ENCODE measurements at places on chromosomes 6 and 20.
A peak's percentile ranks its signal among the peaks of the same experiment; 100 is the strongest.

DNA sequence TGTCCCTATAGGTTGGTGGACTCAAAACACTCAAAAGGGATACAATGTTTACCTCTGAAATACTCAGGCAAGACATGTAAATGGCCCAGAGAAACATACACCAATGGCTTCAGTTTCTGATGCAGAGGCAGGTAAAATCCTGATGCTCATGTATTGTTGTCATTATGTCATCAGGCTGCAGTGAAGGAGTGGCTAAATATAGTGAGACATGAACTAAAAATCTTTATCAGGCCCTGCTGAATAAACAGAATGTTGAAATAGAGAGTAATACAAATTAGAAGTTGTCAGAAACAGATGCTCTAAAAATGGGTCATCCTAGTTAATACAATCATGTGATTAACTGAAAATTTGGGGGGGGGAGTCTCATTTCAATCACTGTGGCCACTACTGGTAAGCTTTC is 20.4 kb downstream of the PTPRK start:
- DNase-seq = no peak

- no peak for DNase-seq
Observed at GRCh38 chr20:62856931-62857619, 4.5 kb downstream of the TCFL5 start.

- no peak for DNase-seq
Observed at GRCh38 chr6:158647501-158647900, 2.4 kb upstream of the SYTL3 start.

DNA sequence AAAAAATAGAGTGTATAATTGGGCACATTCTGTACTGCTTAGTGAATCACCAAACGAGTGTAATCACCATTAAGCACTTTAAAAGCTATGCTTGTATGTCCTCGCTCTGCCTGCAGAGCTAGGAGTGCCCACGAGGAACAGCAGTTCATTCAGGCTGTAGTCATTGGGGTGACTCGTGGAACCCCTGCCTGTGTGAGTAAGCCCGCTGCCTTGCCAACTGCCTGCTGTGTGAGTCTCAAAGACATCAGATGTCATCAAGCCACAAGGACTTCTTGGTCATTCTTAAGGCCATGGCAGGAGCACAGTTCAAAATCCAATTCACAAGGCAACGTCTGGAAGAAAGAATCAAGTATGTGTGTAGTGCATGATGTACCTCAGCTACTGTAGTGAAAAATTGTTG is 60.4 kb downstream of the FOXO3 start:
- DNase-seq = no peak

- DNase-seq = no peak
Observed at GRCh38 chr6:155103816-155104366, 108.8 kb downstream of the TIAM2 start.

DNA sequence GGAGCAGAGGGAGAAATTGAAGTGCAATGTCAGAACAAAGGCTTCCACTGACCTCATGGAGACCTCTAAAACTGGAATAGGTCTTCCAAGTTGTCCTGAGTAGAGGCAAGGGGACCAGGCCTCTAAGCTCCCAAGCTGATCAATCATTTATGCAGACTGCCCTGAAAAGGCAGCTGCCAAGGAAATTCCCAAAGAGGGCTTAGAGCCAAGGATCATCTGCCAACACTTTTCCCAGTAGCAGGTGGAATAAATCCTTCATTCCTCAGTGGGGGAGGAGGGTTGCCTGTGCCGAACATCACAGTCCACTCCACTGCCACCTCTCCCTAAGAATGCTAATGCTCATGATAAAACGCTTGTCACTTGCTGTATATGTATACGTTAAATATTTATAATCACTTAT is 29.3 kb upstream of the RALY start:
- DNase-seq = no peak

- no peak for DNase-seq
Observed at GRCh38 chr6:132007474-132008190, 56.5 kb upstream of the CCN2 start.

DNA sequence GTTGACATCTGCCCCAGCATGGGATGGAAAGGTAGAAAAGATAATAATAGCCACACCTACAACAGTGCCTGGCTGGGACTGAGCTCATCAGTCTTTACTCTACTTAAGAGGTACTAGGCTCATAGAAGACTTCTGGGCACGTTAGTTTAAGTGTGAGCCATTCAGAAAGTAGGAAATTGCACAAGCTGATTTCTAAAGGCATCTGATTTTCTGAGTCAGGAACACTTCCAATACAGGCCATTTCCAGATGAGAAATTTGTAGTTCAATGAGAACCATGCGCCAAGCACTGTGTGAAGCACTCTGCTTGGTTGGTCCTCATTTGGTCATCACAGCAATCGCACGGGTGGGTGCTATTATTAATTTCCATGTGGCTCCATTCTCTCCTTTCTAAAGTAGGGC is 42.3 kb downstream of the MOCS1 start:
- DNase-seq = no peak

DNA sequence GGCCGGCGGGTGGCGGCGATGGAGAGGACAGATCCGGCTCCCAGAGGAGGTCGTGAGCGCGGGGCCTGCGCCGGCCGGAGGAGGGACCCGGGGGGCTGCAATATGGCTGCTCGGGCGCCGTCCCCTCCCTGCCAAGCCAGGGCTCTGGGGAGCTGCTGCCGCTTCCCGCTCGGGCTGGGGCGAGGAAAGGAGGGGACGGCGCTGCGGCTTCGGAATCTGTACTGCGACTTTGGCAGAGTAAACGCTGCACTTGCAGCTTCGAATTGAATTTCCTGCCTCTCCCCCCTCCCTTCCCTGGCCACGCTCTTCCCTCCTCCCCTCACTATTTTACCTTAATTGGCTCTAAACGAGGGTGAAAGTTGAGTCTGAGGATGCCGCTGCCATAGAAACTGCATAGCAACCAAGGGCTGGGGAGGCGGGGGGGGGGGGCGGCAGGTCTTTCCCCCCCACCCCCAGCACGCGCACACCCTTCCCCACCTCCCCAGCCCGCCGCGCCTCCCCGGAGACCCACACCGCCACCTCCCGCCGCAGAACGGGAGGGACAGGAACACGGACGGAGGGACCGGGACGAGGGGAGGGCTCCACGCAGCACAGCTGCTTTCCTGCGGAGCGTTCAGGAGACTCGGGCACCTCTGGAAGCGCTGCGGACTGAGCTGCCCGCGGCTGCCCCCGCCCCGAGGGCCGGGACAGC is 93.9 kb downstream of the RNASET2 start:
- peak; percentile 14 for DNase-seq

GRCh38 chr6:28188111-28188979 is 36.7 kb upstream of the ZSCAN9 start:
- DNase-seq = no peak

- peak; percentile 5 for DNase-seq
Observed at GRCh38 chr6:52635049-52635577, 35.8 kb upstream of the TMEM14A start.

DNA sequence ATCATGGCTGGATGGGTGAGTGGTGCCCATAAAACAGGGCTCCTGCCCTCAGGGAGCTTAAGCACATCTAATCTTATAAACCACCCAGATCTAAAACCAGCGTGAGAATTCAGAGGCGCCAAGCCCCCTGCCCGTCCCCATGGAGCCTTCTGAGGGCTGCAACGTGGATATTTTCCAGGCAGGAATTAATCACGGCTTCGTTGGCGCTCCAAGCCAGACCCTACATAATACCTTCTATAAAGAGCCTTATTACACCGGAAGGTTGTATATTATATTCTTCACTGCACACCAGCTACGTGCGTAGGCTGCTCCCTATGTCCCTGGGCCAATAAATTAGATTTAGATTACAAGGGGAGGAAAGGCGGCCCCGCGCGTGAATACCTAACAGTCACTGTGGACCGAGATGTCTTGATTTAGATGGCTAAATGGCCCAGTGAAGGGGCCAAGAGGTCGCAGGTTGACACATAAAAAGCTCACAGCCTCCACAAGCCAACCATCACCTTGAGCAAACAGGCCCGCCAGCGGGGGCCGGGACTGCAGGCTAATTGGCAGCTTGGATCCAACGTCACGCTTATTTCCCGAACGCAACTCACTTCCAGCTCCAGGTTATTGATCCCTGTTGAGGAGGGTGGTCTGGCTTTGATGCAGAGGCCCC is 64.7 kb upstream of the APCDD1L start:
- DNase-seq = peak; percentile 42

DNA sequence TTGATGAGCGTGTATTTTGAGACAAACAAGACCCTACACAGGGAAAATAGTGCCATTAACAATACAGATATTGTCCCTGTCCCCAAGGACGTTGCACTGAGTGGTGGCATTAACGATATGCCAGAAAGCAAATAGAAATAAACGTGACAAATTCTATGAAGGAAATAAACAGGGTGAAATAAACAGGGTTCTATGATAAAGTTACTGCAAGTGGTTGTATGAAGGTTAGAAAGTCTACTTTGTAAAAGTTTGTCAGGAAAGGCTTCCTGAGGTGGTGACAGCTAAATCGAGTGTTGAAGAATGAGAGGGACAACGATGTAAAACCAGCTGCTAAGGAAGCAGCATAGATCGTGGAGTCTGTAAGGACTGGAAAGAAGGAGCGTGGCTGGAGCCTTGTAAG is 380.2 kb downstream of the LAMA2 start:
- no peak for DNase-seq

DNA sequence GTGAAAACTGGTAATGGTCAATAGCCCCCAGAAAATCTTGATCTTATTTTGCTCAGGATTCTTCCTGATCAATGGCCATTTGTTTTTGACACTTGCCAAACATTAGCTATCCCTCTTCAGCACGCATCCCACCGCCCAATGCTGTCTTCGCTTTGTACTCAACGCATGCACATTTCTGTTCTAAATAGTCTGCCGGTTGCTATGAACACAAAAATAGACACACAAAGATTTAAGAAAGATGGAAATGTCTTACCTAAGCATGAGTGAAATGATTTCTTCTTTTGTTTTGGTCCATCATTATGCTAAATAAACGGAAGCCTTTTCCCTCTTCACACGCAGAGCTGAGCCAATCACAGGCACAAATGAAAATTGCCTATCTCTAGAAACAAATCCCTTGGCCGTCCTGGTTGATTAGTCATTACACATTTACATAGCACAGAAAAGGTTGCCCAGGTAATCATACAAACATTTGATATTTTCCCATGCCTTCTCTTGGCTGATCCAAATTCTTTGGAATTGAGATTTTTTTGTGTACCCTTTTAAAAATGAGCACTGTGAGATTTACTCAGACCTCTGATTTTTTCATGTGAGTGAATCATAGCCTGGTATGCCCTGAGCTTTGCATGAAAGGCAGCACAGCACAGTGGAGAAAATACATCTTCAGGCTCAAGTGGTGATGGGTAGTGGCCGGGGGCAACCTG is 70.5 kb upstream of the FAM184A start:
- DNase-seq = no peak

- DNase-seq = no peak
Observed at GRCh38 chr6:169158174-169158573, 95.5 kb downstream of the THBS2 start.

- DNase-seq = no peak
Observed at GRCh38 chr6:121885399-121886152, 450.1 kb downstream of the GJA1 start.

GRCh38 chr20:17843246-17844132 is 125.1 kb downstream of the SNX5 start:
- DNase-seq = no peak

DNA sequence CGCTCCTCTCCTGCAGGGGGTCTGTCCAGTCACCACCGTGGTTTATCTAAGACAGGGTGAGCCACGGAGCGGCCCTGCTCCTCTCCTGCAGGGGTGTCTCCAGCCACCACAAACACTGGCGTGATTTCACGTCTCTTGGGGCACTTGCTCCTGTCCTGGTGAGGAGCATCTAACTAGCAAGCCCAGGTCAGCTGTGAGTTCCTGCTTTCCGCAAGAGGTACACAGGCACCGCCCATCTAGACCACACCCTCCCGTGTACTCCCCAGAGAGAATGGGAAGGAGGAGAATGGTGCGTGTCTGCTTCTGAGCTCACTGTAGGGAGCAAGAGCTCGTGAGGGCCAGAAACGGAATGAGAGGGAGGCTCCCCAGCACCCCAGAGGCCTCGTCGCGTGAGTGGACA is 40.7 kb downstream of the DACT2 start:
- no peak for DNase-seq

- no peak for DNase-seq
Observed at GRCh38 chr6:87917886-87918285, 129.8 kb upstream of the SPACA1 start.

GRCh38 chr6:133243723-133244305 is 2.7 kb downstream of the EYA4 start:
- DNase-seq = no peak

- DNase-seq = no peak
Observed at GRCh38 chr20:52219441-52219840, 27.9 kb upstream of the ZFP64 start.

DNA sequence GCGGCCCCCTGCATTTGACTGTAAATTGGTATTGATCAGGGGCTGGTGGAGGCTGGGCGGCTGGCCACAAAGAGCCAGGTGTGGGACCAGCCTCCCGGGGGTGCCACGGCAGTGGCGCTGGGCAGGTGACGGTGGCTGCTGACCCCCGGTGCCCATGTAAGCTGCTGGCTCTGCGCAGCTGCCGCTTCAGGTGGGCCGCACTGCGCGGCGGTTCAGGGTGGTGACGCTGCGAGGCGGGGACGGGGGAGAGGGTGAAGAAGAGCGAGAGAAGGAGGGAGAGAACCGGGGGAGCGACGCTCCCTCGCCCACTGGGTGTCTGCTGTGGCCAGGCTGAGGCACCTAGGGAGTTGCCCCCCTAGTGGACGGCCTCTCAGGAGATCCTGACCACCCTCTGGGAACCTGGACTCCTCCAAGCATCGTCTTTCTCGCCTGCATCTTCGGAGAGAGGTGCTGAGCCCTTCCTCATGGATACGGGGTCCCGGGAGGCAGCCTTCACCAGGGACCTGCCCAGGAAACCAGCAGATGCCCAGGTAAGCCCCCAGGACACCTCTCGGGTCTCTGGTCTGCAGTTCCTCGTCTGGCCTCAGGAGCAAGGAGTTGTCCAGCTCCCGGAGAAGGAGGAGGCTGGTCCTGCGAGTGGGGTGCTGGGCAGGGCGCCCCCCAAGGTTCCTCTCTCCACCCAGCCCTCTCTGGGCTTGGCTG is 77.5 kb upstream of the GATA5 start:
- no peak for DNase-seq

DNA sequence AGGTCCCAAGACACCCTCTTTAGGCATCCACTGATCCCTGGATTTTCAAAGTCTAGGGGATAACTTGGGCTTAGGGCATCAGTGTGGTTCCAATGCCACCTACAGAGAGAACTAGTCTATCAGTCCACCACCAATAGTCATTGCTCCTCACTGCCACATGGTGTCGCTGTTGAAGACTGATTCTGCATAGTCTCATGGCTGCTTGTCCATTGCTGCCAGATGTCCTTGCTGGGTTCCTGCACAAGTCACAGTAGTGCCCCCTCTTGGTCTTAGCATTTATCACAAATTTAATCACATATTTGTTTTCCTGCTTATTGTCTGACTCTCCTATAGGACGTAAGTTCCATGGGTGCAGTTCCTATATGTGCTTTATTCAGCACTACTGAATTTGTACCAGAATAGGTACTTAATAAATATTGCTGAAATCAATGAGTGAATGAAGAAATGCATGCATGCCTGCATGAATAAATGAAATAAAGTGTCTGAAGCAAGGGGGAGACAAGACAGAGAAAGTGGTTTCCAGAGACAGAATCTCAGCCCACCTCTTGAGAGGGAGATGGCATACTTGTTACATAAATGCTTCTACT is 45.9 kb upstream of the RALY start:
- DNase-seq = no peak
